Aorta (tissue), 5 donors: ENCODE measurements at places on chromosomes 4 and X. TPM values are rescaled to one million over a fixed set of nuclear protein-coding genes. Genes with fewer than 3 reads are reported as not detected.

The MAGED4 gene
- 0.88 TPM for polyA plus RNA-seq

The KIT gene
- polyA plus RNA-seq: 1.0 TPM

The CT47B1 gene
- not detected for polyA plus RNA-seq

DNA sequence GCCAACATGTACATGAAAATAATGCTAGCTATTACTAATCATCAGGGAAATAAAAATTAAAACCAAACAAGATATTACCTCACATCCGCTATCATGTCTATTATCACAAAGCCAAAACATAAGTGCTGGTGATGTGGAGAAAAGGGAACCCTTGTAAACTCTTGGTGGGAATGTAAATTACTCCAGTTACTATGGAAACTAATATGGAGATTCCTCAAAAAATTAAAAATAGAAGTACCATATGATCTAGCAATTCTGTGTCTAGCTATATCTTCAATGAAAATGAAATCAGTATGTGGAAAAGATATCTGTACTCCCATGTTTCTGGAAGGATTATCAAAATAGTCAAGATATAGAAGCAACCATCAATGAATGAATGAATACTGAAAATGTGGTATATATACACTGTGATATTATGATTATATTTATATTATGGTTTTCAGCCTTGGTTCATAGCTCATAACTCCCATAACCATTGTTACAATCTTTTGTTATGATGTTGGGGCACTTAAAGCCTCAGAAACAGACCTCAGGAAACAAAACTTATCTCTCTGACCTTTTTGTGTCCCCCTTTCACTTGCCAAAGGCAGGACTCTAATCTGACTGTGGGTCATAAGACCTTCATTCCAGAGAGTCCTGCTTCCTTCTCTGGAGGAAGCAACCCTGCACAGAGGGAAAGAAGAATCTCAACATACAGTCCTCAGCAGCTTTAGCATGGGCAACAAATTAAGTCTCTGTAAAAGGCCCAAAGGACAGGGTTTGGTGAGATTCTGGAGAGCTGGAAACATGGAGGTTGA, 933.2 kb downstream of the ADGRL3 start:
- no peak for DNase-seq

- no peak for DNase-seq
Measured at GRCh38 chrX:106415276-106415895, 196.4 kb upstream of the RADX start.

- DNase-seq: no peak
Measured at GRCh38 chr4:24768604-24769003, 26.8 kb upstream of the SOD3 start.
